Type B pancreatic cell (in vitro differentiated cells): ENCODE measurements at places on chromosomes 1 and 21.

DNA sequence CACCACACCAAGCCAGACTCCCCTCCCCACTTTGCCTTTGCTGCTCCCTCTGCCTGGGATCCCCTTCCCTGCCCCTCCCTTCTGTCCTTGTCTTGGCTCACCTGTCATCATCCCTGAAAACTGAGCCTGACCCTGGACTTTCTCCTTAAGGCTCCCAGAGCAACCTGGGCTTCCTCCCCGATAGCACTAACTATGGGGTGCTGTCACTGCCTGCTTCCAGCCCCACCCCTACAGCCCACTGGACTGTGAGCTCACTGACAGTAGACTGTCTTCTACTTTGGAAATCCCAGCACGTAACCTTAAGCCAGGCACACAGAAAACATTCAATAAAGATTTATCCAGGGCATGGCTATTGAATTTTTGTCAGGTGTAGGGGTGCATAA, 9.5 kb upstream of the CSF1 start:
- no peak for DNase-seq
- H3K4me1 ChIP-seq, result peaks cover 2% of the 10 kb centered on the region
- H3K27me3 ChIP-seq, result peaks cover 8% of the 10 kb centered on the region
- H3K36me3 ChIP-seq, result no peaks in the 10 kb centered on the region

DNA sequence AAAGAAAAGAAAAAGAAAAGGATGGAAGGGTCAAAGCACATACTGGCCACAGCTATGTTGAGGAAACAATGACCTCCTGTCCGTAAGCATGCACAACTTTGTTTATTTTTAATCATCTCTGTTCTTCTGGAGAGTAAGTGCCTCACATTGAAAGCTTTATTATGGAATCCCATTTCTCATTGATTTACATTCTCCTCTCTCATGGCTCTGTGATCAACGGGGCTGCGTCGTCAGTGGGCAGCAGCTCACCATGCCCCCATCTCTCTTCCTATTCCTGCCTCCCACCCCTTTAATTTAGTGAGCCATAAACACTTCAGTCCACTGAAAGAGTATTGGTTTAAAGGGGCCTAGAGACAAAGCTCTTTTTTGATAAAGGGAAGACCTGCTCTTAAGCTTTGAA, 98.9 kb downstream of the KAZN start:
- no peaks in the 10 kb centered on the region for H3K27me3 ChIP-seq
- peaks cover 53% of the 10 kb centered on the region for H3K4me1 ChIP-seq
- no peak overlapping the region for H3K4me3 ChIP-seq
- DNase-seq, result no peak
- H3K27ac ChIP-seq, result no peak overlapping the region

DNA sequence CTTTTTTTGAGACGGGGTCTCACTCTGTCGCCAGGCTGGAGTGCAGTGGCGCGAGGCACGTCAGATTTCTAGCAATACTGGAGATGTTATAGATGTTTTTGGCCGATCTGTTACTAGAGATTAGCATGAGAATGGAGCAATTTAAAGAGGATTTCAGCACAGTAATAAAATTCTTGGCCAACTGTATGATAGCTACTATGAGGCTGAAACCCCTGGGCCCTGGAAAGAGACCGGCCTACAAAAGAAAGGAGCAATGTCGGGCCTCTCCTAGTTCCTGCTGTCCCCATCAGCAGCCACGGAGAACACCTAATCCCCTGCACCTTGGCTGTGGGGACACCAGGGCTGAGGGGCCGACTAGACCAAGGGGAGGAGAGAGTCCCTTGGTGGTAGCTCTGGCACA, 9.5 kb upstream of the GNPAT start:
- no peak for DNase-seq
- H3K4me1 ChIP-seq, result peaks cover 15% of the 10 kb centered on the region
- no peak overlapping the region for H3K27ac ChIP-seq
- no peaks in the 10 kb centered on the region for H3K27me3 ChIP-seq

GRCh38 chr1:243849421-243850201, 432 bp downstream of the AKT3 start:
- H3K4me1 ChIP-seq, result peaks cover 12% of the 10 kb centered on the region
- peak overlapping the region; percentile 92 for H3K27ac ChIP-seq
- H3K36me3 ChIP-seq, result no peaks in the 10 kb centered on the region
- peaks cover 34% of the 10 kb centered on the region for H3K27me3 ChIP-seq
- H3K4me3 ChIP-seq, result peak overlapping the region; percentile 97

DNA sequence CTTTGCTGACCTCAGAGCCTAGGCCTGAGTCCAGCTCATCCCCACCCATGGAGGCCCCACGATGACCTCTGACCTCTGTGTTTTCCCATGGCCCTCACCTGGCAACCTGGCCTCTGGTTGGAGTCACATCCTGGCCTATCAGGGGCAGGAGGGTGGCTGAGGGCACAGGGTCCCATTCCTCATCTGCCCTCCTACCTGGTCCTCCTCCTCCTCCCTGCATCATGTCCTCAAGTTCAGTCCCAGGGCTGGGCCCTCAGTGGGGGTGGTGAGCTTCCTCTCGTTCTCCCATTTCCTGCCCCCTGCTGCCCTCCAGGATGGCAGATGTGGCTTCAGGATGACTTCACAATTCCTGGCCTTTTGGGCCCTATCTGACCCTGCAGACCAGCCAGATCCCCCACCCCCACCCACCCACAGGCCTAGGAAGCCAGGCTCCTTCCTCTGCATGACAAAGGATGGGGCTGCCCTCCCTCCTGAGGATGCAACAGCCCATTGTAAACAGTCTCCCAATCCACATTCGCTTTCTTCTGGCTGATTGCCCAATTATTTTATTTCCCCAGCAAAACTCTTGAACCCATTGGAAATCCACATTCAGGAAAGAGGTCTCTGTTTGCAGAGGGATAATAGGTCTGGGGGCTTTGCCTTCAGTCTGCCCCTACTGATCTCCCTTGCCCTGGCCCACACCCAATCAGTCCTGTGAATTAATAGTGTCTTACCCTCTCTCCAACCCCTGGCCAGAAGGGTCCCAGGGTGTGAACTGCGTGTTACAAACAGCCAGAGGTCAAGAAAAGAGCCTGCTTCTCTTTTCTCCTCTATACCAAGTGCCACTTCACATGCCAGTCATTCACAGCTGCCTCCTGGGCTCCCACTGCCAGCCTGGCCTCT, 10.3 kb upstream of the LEFTY1 start:
- DNase-seq, result no peak
- peaks cover 10% of the 10 kb centered on the region for H3K4me1 ChIP-seq
- no peak overlapping the region for H3K4me3 ChIP-seq
- no peaks in the 10 kb centered on the region for H3K36me3 ChIP-seq

DNA sequence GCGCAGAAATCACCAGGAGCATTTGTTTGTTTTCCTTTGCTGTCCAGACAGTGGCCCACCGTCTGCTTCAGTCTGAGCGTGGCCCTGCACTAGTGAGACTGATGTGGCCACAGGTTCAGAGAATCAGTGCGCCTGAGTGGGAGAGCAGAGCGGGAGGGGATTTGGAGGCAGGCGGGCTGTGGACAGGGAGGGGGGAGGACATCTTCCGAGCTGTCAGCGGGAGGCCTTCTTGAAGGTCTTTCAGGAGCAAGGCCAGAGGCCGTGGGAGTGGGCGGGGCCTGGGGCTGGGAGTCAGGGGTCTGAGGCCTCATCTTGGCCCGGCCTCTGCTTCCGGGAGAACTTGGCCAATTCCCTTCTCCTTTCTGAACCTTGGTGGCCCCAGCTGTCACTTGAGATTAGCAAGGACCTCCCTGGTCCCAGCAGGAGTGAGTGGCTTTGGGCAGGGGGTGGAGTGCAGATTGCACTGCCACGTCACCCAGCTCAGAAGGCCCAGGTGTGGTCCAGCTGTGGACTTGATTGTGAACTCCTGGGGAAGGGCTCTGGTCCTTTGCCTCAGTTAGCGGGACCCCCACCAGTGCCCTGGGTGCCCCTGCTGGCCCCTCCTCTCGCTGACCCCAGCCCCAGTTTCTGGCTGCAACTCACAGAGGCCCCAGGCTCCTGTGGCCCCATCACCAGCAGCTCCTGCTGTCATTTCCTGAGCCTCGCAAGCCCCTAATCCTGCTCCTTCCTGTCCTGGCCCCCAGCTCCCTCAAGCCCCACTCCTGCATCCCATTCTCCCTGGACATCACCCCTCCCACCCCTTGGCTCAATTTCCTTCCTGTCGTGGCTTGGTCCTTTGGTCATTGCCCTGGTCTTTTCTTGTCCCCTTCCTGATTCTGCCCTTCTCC, 8.4 kb downstream of the TNFRSF1B start:
- H3K27ac ChIP-seq, result no peak overlapping the region
- H3K4me1 ChIP-seq, result peaks cover 18% of the 10 kb centered on the region
- no peak for DNase-seq
- H3K4me3 ChIP-seq, result no peak overlapping the region

GRCh38 chr1:3338725-3339070, 115.8 kb upstream of the ARHGEF16 start:
- H3K27ac ChIP-seq, result no peak overlapping the region
- H3K4me1 ChIP-seq, result no peaks in the 10 kb centered on the region
- no peak for DNase-seq
- no peaks in the 10 kb centered on the region for H3K36me3 ChIP-seq
- H3K27me3 ChIP-seq, result no peaks in the 10 kb centered on the region

DNA sequence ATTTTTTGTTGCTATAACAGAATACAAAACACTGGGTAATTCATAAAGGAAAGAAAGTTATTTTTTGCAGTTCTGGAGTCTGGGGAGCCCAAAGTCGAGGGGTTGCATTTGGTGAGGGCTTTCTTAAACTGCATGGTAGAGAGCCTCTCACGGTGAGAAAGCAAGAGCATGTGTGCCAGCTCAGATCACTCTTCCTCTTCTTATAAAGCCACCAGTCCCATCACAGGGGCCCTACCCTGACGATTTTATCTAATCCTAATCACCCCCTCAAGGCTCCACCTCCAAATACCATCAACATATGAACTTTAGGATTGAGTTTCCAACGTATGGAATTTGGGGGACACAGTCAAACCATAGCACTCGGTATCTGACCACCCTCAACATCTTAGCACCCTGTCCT, 1.0 kb upstream of the STRIP1 start:
- H3K4me1 ChIP-seq, result peaks cover 28% of the 10 kb centered on the region
- H3K4me3 ChIP-seq, result peak overlapping the region; percentile 96
- peaks cover 9% of the 10 kb centered on the region for H3K36me3 ChIP-seq
- no peaks in the 10 kb centered on the region for H3K27me3 ChIP-seq

DNA sequence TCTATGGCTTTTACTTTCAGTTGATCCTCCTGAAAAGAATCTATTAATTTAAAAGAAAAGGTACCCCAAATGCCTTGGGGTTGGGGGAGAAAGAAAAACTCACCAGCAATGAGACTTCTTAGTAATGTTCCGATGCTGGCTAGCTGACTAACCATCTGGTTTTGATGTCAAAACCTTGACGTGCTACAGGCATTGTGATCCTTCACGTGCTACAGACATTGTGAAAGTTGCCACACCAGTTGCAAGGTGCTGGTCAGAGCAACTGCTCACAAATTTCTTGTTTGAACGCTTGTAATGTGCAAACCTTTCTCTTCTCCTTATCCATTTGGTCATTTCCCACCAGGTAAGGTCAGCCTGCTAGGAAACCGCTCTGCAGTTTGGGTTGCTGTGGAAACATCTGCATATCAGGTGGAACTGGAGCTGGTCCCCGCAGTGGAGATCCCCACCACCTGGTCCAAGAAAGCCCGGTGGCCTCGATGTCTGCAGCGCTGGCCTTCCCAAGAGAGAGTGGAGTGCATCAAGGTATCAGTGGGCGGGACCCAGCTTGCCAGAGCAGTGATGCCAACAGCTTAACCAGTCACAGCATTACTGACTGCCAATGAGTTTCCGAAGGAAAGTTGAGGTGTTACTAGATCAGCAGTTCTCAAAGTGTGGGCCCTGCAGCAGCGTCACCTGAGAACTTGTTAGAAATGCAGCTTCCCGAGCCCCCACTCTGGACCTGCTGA, 16.1 kb downstream of the MAB21L3 start:
- no peak overlapping the region for H3K4me3 ChIP-seq
- H3K4me1 ChIP-seq, result peaks cover 9% of the 10 kb centered on the region
- no peak for DNase-seq
- H3K36me3 ChIP-seq, result no peaks in the 10 kb centered on the region
- H3K27ac ChIP-seq, result no peak overlapping the region
- peaks cover 3% of the 10 kb centered on the region for H3K27me3 ChIP-seq

DNA sequence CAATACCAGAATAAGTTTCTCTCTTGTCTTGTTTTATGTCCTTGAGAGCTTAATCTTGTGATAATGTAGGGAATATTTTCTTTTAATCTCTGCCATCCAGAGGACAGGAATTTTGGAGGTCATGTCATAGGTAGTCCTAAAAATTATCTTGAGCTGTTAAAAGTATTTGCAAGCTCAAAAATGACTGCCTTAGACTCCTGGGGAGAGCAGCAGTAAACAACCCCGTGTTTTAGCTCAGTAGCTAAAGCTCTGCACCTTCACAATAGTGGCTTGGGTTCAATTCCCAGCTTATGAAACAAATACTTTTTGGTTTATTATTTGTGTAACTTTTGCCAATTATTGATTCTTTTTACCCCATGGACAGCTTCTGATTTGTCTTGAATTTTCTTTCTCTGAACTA, 99.4 kb upstream of the OLFM3 start:
- no peaks in the 10 kb centered on the region for H3K36me3 ChIP-seq
- no peak for DNase-seq
- H3K4me3 ChIP-seq, result no peak overlapping the region
- H3K4me1 ChIP-seq, result peaks cover 5% of the 10 kb centered on the region

GRCh38 chr1:170214117-170215032, 68.6 kb downstream of the NTMT2 start:
- H3K4me3 ChIP-seq, result peak overlapping the region; percentile 7
- no peak for DNase-seq
- H3K4me1 ChIP-seq, result peaks cover 20% of the 10 kb centered on the region

GRCh38 chr1:204278958-204279357, 65.2 kb upstream of the GOLT1A start:
- peaks cover 86% of the 10 kb centered on the region for H3K4me1 ChIP-seq
- peaks cover 10% of the 10 kb centered on the region for H3K36me3 ChIP-seq
- no peak for DNase-seq
- peak overlapping the region; percentile 77 for H3K4me3 ChIP-seq

DNA sequence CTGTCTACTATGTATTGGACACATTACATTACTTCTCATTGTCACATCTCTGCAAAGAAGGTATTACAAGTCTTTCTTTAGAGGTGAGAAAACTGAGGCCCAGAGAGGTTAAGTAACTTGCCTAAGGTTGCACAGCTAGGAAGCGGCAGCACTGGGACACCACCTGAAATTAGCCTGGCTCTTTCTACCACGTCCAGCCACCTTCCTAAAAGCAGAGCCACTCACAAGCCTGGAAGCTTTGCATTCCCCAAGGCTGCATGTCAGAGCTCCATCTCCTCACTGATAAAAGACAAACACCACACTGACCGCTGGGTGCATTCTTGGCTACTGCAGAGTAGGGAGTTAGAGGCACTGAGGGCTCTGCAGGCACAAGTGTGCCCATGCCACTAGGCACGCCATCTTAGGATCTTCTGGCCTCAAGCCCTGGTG, 2.4 kb downstream of the CD247 start:
- H3K27ac ChIP-seq, result no peak overlapping the region
- H3K27me3 ChIP-seq, result peaks cover 4% of the 10 kb centered on the region
- peaks cover 8% of the 10 kb centered on the region for H3K4me1 ChIP-seq

DNA sequence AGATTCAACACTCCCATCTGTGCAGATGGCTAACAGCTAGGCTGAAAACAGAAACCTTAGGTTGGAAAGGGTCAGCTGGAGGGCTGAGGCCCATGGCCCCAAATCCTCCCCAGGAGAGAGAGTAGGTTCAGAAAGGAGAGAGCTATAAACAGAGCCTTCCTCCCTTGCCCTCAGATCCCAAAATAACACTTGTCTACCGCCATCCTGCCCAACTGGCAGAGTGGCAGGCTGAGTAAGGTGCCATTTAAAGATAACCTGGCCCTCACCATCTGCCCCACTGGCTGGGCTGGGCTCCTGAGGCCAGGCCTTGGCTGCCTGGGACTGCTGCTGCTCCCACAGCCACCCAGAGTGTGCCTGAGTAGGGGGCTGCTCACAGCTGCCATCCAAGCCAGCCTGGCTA, 4.3 kb upstream of the SHISA4 start:
- H3K27me3 ChIP-seq, result peaks cover 23% of the 10 kb centered on the region
- no peaks in the 10 kb centered on the region for H3K36me3 ChIP-seq
- H3K4me1 ChIP-seq, result peaks cover 6% of the 10 kb centered on the region
- no peak for DNase-seq
